RPMI8226 (cell line): ENCODE measurements at places on chromosomes 6 and 20.

- DNase-seq, result no peak
These were observed 395.2 kb downstream of the BCKDHB start for GRCh38 chr6:80501636-80502035.

GRCh38 chr6:25193460-25194171, 85.6 kb upstream of the CARMIL1 start:
- peak; percentile 31 for DNase-seq

DNA sequence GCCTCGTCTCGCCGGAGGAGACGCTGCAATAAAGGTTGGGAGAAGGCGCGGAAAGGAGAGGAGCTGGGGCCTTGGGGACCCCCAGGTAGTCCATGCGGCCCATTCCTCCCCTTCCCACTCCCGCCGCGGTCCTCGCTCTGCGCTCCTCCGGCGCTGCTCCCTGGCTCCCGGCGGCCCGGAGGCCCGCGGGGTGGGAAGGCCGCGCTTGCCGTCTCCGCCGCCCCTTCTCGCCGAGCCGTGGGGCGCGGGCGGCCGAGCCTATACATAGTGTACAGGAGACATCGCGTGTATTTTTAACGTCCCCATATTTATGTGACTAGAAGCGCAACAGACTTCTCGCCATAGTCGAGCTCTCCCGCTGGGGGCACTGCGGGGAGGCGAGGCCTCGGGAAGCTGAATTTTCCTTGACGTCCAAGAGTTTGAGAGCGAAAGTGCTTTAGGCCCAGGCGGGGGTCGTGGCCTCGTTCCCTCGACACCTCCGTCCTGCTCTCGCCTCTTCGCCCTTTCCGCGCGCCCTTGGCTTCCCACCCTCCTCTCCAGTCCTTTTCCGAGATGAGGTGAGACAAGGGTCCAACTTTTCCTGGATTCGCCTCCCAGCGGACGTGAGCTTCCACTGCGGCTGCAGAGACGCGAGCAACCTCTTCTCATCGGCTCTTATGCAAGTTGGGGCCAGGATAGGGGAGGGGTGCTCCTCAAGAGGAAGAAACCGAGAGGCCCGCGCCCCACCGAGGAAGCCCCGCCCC, 29.0 kb downstream of the SLC12A5 start:
- DNase-seq, result no peak

- no peak for DNase-seq
These were observed 174.0 kb downstream of the TASP1 start for GRCh38 chr20:13464702-13465101.

DNA sequence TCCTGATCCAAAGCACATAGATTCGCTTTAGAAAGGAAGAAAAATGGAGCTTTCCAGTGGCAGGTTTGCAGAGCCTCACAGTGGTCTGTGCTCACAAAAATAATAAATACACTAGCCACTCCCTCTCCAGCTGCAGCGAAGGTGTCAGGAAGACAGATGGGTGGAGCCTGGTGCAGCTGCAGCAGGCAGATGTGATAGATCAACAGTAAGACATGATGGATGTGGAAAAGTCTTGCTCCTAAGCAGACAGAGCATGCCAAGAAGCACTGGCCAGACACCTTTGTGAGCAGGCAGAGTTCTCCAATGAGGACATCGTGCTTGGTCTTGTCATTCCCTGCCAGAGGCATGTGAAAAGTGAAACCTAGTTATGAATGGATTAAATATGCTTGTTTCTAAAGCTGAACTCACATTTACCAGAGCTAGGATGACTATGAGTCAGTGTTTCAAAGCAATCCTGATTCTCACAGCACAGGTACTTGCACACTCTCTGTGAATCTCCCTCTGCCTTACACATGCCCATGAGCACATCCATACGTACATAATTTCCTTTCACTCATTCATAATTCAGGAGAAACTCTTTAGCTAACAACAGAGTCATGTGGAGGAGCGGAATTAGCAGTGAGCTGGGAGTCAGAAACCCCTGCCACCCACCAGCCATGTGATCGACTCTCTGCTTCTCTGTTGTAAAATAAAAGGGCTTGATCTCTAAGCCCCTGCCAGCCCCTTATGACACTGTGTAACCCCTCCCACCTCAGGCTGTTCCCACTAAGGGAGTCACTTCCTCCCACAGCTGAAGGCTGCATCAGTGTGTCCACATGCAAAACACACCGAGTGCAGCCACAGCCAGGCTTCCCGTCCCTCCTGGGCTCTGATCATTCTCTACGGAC, 111.2 kb downstream of the SCML4 start:
- DNase-seq, result peak; percentile 38

DNA sequence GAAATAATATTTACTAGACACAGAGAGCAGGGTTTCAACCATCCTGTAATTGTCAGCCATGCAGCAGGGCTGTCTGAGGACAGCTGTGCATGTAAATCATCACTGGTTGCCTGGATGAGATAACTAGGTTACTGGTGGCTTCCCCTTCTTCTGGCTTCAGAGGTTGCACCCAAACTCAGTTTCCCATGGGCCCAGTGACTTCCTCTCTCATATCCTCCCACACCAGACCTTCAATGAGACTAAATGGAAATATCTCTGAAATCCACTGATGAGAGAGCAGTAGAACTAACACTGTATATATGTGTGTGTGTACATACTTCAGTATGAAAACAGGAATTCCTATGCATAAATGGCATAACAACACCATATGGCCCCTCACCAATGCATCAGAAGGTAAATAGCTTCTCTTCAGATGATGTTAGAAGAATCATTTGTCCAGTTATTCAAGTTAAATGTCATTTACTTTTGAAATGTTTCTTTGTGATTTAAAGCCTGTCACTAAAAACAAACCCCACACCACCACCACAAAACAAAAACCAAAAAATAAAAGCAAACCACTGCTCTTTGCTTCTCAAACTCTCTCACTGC, 51.0 kb upstream of the IL20RA start:
- no peak for DNase-seq

DNA sequence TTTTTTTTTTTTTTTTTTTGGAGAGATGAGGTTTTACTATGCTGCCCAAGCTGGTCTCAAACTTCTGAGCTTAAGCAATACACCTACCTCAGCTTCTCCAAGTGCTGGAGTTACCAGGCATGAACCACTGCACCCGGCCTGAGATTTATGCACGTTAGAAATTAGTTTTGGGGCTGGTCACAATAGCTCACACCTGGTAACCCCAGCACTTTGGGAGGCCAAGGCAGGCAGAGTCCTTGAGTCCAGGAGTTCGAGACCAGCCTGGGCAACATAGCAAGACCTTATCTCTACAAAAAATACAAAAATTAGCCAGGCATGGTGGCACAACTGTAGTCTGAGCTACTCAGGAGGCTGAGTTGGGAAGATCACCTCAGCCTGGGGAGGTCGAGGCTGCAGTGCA, 51.9 kb downstream of the CD24 start:
- no peak for DNase-seq

- no peak for DNase-seq
These were observed 398.7 kb downstream of the ZFAND3 start for GRCh38 chr6:38218235-38218634.

GRCh38 chr6:103079867-103080266, 1686.4 kb downstream of the GRIK2 start:
- peak; percentile 49 for DNase-seq

GRCh38 chr6:162467679-162468078, 259.9 kb downstream of the PRKN start:
- DNase-seq, result no peak

DNA sequence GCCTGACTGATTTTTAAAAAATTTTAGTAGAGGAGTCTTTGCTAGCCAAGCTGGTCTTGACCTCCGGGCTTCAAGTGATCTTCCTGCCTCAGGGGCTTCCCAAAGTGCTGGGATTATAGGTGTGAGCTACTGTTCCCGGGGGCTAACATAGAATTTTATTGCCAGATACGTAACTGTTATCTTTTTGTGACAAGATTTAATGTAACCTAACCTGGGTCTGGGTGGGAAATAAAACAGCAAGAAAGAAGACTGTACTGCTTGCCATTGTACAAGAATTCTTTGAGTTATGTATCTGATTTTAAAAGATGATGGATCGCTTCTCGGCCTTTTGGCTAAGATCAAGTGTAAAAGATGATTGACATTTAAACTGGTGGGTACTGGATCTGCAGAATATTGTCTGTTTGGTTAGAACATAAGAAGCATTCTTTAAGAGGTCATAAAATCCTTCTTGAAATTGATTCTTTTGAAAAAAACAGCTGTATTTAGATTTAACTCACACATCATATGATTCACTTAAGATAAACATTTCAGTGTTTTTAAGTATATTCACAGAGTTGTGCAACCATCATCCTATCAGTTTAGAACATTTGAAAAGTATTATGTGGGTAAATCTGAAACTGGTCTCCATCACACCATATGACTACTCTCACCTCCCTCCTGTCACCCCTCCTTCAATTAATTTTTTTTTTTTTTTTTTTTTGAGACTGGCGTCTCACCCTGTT, 21.6 kb downstream of the TPX2 start:
- no peak for DNase-seq

- DNase-seq, result no peak
These were observed 750.0 kb upstream of the CITED2 start for GRCh38 chr6:140124498-140124897.

DNA sequence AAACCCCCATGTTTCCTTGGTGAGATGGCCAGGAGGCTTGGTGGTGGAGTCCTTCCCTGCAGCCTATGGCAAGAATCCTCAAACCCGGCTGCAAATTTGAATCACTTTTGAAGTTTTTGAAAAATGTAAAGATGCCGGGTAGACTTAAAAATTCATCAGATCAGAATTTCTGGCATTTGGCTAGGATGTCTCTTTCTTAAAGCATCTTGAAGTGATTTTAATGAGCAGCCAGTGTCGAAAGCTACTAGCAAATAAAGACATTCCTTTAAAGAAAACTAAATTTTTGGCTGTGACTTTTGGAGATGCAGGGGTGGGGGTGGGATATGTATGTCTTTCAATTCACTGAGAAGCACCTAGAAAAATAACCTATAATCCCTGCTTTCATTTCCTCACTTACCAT, 25.6 kb upstream of the NOX3 start:
- DNase-seq, result no peak

DNA sequence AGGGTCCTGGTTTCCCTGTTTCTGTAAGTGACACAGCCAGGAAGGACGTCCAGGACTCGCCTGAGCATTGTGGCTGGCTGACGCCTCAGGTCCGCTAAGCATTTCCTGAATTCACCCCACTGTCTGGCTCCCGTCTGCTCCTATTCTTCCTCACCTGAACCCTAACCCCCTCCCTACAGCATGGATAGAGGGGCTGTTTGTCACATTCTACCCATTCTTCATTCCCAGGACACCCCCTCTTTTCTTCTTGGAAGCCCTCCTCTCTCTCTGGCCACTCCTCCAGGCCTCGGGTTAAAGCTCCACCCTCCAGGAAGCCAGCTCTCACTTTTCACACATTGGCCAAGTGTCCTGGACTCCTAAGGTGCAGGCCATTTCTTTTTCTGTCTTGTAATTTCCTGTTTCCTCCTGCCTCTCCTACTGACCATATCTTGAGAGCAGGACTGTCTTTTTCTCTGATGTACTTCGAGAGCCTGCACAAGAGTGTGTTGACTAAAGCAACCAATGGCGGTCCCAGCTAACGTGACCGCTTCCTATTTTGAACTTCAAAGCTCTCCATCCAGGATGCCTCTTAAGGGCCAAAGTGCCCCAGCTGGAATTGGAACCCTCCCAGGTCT, 24.2 kb upstream of the MYMX start:
- DNase-seq, result no peak

DNA sequence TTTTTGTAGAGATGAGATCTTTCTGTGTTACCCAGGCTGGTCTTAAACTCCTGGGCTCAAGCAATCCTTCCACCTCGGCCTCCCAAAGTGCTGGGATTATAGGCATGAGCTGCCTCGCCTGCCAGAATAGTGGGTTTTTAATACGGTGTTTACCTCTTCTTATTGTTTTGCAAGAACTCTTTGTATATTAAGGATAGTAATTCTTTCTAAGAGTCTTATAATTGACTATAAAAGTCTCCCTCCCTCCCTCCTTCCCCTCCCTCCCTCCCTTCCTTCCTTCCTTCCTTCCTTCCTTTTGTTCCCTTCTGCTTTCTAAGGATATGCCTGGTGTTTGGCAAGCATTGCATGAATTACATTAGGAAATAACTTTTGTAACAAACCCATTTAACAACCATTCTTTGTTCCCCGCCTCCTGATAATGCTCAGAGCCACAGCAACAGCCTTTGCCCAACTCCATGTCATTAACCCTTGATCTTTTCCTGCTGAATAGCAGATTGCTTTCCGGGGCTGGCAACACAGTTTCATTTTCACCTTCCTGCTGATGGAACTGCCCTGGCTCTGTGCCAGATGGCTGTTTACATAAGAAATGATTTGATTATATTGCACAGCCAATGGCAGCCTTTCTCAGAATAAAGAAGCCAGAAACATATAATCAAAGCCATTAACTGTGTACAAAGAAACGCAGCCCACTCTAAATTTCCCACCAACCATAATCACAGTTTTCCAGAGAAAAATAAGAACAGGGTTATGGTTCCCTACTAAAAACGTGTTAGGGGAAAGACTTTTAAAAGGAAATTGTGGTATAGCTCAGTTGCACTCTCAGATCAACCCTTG, 143.7 kb upstream of the PTPN1 start:
- peak; percentile 93 for DNase-seq

GRCh38 chr6:75333676-75334200, 49.1 kb upstream of the TMEM30A start:
- DNase-seq, result no peak

GRCh38 chr6:126300735-126301134, 39.2 kb upstream of the CENPW start:
- no peak for DNase-seq

DNA sequence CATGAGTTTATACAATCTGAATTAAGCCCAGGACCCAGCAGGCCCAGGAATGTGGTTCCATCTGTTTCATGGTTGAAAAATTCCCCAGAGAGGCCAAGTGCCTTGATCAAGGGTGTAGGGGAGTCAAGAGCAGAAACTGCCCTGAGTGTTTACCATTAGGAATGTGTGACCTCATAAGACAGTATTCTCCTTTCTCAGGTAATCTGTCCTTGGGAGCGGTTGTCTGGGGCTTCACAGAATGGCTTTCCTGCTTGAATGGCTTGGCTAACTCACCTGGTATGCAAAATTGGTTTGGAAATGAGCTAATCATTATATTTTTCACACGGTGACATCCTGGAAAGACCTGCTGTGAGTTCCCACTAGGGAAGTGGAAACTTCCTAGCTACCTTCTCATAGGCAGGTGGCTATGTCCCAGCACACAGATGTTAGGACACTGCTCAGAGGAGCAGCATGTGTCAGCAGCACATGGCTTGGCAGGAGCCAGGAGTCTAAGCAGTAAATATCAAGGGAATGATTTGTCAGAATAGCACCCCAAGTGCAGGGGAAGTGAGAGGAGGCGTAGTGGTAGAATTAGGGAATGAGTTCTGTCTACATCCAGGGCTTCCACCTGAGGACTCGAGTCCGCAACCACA, 17.7 kb downstream of the CLIC5 start:
- DNase-seq, result no peak

DNA sequence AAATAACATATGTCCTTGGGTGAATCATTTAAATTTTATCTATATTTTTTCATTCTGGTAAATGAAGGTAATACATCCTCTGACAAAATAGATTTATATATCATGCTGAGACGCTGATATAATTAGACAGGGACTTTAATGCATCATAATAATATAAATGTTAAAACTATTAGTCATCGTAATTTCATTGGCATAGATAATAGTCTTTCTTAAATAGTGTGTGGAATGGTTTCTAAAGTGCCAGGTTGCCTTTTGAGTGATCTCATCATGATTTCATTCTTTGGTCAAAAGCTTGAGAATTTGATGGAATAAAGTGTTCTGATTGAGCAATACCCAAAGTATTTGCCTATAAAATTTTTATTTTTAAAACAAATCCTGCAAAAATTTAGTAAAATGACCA, 43.2 kb upstream of the BMP5 start:
- DNase-seq, result no peak
